Stimulated activated CD8-positive, alpha-beta memory T cell treated with anti-CD3 and anti-CD28 coated beads, Interleukin-4, amount 100 ng/mL, for 1 hour (primary cell): ENCODE measurements at places on chromosomes 3 and 15.

DNA sequence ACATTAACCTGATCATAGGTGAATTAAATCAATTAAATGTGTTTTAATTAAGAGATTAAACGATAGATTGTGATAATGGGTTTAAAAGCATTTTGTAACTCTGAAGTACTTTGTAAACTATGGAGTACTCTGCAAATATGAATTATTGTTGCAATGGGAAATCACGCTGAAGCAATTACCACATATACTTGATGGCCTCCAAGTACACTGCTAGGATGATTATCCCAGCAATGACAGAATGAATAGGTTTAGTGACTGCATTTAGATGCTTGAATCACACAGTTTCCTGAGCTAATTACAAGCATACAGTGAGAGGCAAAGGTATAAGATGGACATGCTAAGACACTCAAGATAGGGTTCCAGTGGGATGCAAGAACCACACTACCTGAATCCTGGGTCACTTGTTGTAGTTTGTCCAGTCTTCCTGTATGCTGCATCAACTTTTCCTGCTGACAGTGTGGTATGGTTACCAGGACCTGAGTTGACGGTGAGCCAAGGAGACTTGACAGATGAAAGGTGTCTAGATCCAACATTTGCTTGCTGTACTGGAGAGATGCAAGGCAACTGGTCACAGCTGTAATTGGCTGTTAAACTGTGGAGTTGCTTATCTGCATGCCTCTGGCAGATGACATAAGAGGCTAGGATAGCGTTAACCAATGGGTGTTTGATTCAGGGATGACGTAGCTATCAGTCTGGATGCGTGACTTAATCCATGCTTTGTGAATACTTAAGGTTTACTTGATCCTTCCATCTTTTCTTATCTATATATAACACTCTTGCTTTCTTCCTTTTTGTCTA is 38.0 kb downstream of the RNF13 start:
- no peak for DNase-seq

- no peak for DNase-seq
Observed at GRCh38 chr3:29747991-29748390, 467.1 kb downstream of the RBMS3 start.

- DNase-seq, result no peak
Observed at GRCh38 chr3:8873740-8874139, 89.5 kb downstream of the RAD18 start.

- DNase-seq, result no peak
Observed at GRCh38 chr3:192727032-192727847, at the start of gene FGF12. TSS of gene FGF12 (minus strand) at chr3:192727541.

- no peak for DNase-seq
Observed at GRCh38 chr15:69074843-69075224, 60.3 kb downstream of the NOX5 start.

DNA sequence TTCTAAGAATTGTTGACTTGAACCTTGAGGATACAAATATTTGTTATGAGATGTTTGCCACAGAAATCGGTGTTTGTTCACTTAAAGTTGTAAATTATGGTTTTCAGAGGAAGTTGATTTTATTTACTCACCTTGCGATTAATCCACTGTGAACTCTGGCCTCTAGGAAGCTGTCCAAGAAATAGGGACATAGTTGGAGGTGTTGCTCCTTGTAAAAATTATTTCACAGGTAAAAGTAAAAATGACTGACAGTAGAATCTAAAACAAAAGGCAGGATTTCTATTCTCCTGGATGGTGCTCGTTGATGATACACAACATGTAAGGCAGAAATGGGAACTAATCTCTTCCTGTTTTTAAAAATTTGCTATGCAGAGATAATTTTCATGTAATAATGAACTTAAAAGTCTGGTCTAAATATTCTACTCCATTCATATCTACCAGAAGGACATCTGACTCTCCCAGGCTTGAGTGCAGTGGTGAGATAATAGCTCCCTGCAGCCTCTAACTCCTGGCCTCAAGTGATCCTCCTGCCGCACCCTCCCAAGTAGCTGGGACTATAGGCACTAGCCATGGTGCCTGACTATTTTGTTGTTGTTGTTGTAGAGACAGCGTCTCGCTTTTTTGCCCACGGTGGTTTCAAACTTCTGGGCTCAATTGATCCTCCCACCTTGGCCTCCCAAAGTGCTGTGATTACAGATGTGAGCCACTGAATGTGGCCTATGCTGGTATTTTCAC is 17.1 kb upstream of the LZTFL1 start:
- DNase-seq, result no peak

GRCh38 chr15:57538821-57539220 is 52.9 kb upstream of the MYZAP start:
- DNase-seq, result no peak

DNA sequence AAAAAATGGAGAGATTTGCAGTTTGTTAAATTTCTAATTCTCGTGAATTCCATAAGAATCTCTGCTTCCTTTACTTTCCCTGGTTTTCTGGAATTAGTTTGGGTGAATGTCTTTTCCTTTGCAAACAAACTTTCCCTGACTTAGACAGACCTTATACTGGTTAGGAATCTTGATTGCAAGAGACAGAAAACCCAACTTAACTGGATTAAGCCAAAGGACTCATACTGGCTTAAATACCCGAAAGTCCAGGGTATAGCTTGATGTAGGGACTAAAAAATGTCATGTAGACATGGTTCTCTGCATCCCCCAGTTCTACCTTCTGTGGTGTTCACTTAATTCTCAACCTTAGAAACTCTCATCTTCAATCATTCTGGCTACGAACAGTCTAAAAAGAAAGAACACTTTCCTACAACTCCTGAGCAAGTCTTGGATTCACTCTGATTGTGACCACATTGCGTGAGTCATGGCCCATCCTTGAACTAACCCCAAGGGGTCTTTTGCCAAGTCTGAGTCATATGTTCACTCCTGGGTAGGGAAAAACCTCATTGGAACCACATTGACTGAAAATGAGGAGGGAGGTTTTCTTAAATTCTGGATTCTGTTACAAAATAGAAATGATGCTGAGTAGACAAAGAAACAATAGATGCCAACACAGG is 136.0 kb upstream of the DAZL start:
- DNase-seq, result no peak

- DNase-seq, result no peak
Observed at GRCh38 chr3:178500631-178501030, 35.6 kb upstream of the KCNMB2 start.

DNA sequence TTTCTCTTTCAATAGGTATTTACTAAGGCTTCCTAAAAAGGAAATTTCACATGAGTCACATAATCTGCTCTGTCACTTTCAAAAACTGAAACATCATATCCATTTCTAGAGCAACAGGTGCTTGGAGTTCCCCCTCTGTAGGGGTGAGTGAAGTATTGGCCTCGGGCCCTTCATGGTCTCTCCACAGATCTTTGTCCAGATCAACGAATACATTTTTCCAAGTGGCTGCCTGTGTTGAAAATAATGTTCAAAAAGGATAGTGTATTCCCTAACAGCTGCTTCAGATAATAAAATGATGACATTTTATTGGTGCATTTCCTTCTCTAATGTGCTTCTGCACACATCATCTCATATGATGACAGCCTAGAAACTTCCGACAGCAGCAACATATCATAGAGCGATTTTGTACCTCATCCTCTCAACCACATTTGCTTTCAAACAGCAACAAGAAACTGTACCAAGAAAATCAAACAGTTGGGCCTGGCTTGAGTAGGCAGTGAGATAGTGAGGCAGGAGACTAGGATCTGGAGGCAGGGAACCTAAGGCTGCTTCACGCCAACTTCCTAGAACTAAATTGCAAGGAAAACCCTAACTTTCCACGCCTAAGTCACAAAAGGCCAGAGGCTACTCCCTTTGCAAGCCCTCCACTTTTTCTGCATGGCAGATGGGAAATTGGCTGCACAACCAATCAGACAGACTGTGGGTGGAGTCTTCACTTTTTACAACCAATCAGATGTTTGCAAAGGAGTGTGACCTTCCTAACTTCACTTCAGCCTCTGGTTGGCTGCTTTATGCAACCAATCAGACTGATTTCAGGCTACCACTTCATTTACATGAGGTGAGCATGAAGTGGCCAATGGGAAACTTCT is 340.2 kb downstream of the LRRC3B start:
- no peak for DNase-seq

GRCh38 chr3:150737874-150738679 is 24.9 kb downstream of the SIAH2 start:
- no peak for DNase-seq

DNA sequence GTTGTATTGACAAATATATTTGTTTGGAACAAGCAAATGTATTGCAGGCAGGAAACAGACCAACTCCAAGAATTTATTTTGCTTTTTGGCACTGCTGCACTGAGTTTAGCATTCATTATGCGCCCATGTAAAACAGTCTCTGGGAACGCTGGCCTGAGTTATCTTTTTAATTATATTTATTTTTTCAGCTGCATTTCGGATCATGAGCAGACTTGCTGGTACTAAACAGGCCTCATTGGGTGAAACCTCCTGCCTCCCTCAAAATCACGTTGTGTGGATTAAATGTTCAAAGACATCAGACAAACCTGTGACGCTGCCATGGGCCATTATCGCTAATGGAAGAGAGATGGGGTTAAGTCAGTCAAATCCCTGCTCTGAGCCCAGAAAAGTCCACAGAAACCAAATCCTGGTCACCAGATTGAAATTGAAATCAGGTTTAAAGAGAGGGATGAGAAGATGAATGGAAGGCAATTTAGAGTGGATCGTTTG is 511.1 kb upstream of the PROK2 start:
- DNase-seq, result no peak

DNA sequence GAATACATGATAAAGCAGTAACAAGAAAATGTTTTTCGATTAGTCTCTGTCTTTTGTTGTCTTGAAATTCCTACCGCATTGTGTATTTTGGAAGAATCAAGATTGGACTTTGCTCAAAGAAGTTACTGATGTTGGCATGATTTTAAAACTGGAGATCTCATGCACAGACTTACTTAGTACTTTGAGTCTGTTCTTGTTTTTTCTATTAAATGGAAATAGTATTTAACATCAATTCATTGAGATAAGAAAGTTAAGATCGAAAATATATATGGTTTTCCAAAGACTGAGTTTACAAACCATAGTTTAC is 2.6 kb downstream of the ABHD10 start:
- no peak for DNase-seq

- DNase-seq, result no peak
Observed at GRCh38 chr3:14725564-14726440, 50.9 kb downstream of the C3orf20 start.

GRCh38 chr15:83289160-83289559 is 4.7 kb upstream of the BNC1 start:
- DNase-seq, result no peak

DNA sequence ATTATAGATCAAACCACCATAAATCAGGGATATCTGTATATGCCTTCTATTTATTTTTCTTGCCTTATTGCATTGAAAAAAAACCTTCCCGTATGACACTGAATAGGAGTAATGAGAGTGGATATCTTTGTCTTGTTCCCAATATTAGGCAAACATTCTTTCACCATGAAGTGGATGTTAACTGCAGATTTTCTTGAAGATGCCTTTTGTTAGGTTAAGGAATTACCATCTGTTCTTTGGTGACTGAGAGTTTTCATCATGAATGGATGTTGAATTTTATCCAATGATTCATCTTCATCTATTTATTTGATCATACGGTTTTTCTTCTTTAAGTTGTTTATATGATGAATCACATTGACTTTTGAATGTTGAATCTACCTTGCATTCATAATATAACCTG is 47.1 kb upstream of the MECOM start:
- DNase-seq, result no peak

- no peak for DNase-seq
Observed at GRCh38 chr15:93415576-93415975, 326.6 kb upstream of the RGMA start.

GRCh38 chr3:123394391-123395020 is 54.4 kb downstream of the ADCY5 start:
- DNase-seq, result no peak

DNA sequence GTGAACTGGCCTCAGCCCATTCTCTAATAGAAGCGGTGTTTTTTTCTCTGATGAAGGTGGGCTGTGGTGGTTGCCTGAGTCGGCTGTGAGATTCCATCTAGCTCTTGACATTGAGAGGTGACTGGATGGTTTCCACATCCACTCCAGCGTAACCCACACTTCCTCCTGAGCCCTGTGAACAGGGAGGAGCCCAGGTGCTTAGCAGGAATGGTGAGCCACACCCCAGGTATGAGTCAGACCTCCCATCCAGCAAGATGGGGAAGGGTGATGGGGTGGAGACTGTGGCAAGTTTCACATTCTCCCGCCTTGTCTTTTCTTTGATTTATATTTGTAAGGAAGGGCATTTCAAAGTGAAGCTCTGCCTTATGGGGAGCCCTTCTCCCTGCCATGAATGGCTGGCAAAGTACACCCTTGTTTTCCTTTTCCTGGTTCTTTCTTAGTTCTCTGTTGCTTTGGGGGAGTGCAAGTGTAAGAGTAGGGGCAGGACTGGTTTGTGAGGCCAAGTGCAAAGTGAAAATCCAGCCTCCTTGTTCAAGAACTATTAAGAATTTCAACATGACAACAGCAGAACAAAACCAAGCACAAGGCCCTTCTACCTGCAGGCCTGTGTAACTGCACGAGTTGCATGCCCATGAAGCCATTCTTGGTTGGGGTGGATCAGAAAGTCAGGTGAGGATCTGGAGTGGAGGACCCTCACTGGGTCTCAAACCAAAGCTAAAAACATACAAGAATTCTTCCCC is 4.6 kb upstream of the TPRG1 start:
- DNase-seq, result no peak

DNA sequence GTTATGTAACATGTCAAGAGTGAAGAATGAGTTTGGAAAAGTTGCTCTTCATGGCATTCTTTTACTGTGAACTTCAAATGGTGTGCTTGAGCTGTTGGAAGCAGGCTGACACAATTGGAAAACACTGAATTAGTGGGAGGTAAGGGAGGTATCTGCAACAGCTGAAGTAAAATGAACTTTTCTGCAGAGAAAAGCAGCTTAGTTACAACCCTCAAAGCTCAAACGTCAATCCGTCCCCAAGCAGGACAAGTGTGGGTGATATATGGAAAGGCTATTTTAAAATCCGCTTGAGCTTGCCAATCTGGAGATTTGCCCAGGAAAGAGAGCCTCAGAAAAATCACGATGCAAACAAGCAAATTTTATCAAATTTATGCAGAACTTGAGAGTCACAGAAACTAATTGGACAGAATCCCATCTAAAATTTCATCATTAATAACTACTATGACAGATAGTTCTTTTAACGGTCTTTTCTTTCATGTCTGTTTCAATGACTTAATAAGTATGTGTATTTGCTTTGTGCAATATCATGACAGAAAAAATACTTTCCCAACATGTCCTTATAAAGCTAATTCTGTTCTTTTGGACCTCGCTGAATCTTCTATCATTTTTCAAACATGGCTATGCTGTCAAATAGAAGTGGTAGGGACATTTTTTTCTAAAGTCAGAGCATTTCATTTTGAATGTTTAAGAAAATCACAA is 266.6 kb upstream of the SLITRK3 start:
- DNase-seq, result no peak
